ENCODE measurements at places on chromosomes 4 and X.

DNA sequence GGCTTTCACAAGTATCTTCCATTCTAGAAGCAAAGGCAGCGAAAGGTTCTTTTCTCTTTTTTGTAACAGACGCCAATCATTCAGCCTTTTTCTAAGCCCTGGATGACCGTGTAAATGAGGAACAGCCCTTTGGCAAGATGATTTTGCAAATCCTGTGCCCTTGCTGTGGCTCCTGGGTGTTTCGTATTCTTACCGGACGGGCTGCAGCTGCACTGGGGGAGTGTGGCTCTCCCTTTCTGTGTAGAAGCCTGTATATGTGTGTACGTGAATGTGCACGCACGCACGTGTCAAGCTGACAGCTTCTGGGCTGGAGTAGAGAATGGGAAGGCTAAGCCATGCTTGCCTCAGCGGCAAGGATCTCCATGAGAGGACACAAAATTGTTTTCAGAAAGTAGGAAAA is 8.2 kb downstream of the GRPEL1 start:
- no peak for DNase-seq

GRCh38 chr4:1113311-1114009 is at the start of gene RNF212:
TSS of gene RNF212 (minus strand) at chr4:1113564. CDS start at chr4:1113464, 100 bp downstream.
- no peak for DNase-seq

DNA sequence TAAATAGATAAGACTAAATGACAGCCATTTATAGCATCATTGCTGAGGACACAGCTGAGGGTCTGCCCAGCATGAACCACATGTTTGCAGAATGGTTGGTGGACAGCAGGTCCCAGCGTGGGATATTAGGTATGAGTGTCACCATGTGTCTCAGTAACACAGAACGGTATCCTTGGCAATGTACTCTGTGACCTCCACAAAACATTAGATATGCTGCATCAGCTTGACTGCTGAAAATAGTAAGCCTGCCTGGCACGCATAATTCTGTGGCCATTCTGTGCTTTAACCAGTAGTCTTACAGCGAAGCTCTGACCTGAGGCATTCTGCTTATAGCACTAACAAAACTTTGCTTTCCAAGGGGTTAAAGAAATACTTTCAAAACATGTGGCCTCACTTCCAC is 32.0 kb downstream of the LIMCH1 start:
- no peak for DNase-seq

DNA sequence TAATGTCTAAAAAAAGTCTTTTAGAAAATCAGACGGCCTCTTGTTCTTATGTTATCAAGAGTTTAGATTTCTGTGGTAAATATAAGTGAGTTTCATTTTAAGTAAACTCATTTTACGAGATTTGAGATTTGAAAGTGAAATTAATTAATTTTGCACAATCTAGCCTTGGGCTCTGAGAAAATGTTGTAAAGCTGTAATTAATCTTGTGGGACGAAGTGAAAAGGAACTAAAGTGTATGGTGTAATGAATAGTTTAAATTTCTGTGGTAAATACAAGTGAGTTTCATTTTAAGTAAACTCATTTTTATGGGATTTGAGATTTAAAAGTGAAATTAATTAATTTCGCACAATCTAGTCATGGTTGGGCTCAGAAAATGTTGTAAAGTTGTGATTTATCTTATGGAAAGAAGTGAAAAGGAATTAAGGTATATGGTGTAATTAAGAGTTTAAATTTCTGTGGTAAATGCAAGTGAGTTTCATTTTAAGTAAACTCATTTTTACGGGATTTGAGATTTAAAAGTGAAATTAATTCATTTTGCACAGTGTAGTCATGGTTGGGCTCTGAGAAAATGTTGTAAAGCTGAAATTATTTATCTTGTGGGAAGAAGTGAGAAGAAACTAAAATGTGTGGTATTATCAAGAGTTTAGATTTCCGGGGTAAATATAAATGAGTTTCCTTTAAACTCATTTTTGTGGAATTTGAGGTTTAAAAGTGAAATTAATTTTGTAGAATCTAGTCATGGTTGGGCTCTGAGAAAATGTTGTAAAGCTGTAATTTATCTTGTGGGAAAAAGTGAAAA is 1.6 kb downstream of the SCML1 start:
- DNase-seq = no peak

GRCh38 chr4:170270628-170271027 is 180.9 kb upstream of the AADAT start:
- no peak for DNase-seq

- DNase-seq = no peak
Observed at GRCh38 chr4:8221985-8222384, 22.9 kb downstream of the SH3TC1 start.

GRCh38 chr4:148288448-148288847 is 153.8 kb downstream of the NR3C2 start:
- DNase-seq = no peak
